ENCODE measurements at places on chromosomes 3 and 15.

- DNase-seq: no peak
These were observed 110.4 kb downstream of the WNT7A start for GRCh38 chr3:13769422-13769821.

GRCh38 chr3:146894406-146894805 lies 289.3 kb upstream of the PLSCR5 start:
- DNase-seq: no peak

DNA sequence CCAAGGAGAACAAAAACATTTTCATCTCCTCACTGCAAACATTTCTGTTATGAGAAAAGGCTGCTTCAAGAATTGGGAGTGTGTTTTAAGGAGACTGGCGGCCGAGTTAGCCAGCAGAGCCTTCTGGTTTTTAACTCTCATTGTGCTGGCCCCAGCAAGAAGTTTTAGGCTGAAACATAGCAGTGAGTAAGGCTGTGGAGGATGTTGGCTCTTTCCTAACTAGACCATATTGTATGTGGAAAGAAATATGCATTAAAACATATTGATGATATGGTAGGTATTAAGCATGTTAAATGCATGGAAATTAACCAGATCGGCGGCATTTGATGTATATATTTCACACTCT lies 90.7 kb downstream of the TIGIT start:
- DNase-seq: no peak

DNA sequence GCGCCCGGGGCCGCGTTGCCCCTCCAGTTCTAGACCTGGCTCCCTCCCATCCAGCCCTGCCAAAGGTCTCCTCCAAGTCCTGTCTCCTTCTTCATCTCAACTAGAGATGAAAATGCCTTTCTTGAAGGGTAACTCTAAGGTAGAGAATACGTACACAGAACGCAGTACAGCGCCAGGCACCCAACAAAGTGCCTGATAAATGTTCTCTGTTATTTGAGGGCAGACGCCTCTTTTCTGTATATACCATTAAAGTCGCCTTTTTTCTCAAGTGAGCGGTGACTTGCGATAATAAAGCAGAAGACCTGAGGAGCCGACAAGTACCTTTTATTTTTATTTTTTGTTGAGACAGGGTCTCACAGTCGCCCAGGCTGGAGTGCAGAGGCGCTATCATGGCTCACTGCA lies 809 bp downstream of the CRTAP start:
- DNase-seq: no peak

- no peak for DNase-seq
These were observed 19.8 kb upstream of the MTHFS start for GRCh38 chr15:79916502-79917132.

GRCh38 chr3:101159478-101159877 lies 160.9 kb downstream of the IMPG2 start:
- DNase-seq: no peak

DNA sequence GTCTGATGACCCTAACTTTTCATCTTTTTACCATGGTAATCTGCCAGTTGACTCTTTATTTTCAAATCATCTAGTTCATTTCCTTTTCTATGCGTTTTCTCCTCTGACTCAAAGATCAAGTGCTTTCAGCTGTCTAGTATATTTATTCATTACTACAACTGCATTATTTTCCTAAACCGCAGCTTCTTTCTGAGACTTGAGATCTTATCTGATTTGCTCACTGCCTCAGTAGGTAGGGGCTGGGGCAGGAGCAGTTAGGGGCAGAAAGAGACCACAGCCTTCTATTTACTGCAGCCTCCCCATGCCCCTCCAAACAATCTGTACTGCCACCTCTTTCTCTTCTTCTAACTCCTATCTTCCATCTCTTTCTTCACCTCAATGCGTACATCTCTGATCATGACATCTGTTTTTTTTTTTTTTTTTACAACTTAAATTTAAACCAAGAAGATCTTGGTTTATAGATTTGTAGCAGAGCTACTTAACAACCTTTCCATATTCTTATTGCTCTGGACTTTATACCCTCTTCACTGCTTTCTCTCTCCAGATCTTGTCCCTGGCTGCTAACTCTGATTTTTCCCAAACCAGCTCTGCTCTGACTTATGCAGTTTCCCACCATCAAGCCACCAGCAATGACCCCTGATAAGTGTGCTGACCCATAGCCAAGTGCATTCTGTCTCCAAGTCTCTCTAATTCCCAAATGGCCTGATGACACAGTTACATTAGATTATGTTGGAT lies 52.2 kb downstream of the MOBP start:
- DNase-seq: no peak

GRCh38 chr3:82354228-82354627 lies 592.8 kb upstream of the GBE1 start:
- DNase-seq: no peak

DNA sequence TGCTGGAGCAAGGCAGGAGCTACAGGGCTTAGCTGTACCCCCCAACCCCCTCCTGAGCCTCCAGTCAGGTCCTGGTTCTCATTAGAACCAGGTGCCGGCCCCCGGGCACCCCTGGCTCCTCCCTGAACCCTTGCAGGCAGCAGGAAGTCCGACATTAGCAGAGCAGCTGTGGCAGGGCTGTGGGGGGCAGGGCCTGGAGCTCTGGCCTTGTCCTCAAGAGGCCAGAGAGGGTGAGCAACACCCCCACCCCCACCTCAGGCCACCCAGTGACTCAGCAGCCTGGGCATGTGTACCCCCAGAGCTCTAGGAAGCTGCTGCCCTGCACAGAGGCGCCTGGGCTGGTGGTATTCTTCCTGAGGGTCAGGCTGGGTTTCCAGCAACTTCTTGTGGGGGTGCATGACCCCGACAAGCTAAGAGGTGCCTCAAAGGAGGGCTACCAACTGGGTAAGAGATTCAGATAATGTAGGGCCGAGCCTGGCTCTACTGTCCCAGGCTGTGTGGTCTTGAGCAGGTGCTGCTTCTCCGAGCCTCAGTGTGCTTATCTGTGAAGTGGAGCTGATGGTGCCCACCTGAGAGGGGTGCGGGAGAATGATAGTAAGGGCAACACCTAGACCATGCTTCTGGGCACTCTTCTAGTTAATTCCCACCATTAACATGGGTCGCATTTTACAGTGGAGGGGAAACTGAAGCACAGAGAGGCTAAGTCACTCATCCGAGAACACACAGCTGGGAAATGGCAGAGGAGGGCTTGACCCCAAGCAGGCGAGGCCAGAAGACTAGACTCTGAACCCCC lies 16.0 kb downstream of the H1-8 start:
- DNase-seq: no peak

DNA sequence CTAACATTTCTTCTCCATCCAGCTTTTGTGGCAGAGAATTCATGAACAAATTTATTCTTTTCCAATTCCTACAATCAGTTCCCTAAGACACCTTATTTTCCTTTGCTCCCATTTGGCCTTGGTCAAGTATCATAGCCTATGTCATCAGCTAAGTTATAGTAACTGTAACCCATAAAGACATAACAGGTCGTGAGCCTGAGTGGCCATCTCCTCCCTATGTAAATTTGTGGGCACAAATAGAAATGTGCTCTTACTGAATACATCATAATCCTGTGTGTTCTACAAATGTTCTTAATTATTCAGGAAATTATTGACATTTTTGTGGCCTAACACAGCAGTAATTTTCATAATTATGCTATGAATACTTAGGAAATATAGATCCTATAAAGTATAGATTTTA lies 108.9 kb upstream of the ZNF717 start:
- DNase-seq: no peak

GRCh38 chr3:158026236-158026635 lies 80.0 kb downstream of the SHOX2 start:
- no peak for DNase-seq

- DNase-seq: no peak
These were observed 39.3 kb upstream of the UTS2B start for GRCh38 chr3:191369616-191370010.

DNA sequence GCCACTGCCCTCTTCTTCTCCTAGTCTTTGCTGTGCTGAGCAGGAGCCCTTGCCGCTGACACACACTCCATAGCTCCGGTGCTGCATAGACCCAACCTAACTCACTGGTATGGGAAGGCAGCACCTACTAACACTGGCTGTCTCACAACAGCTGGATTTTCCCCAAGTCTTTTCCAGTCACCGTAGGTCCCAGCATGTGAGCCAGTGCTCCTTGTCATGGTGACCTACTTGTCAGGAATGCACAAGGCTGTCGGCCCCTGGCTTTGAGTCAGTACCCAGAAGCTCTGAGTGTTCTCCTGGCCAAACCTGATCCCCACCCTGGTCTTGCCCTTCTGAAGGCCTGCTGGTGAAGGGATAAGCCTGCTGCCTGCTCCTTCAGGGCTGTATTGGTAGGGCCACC lies 25.7 kb downstream of the AMOTL2 start:
- DNase-seq: no peak

All from activated T-cell treated with anti-CD3 and anti-CD28 coated beads, Interleukin-2, amount 50 U/mL, for 24 hours (primary cell).